ENCODE measurements at places on chromosomes 7 and 10.

- no peak for DNase-seq
Observed at GRCh38 chr7:44152971-44153947, 12.1 kb upstream of the MYL7 start.

DNA sequence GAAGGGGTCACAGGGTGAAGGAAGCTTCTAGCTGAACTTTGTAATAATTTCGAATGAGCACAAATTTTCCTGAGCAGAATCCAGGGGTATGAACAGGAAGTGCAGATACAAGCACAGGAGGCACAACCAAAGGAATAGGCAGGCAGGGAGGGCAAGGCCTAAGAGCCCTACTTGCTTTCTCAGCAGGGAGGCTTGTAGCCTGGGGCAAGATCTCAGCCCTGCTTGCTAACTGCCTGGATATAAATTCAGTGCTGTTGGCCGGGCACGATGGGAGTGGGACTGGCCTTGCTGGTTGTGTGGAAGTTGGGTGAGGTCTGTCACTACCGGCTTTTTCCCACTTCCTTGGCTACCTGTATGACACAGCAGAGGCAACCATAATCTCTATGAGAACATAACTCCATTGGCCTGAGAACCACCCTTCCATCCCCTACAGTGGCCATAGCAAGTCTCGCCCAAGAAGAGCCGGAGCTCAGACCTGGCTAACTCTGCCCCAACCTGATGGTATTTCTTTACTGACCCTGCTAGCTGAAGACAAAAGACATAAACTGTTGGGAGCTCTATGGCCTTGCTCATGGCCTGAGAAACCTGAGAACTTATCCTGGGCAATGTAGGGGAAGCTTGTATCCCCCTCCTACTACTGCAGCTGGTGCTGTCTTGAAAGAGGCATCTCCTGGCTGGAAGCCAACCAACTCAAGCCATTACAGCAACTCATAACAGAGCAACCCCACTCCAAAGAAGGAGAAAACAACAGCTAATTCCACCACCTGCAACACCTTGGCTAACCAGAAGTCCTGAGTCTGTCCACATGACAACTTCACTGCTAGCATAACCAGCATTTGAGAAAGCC is 27.6 kb downstream of the CLDN12 start:
- DNase-seq = peak; percentile 60

- DNase-seq = peak; percentile 53
Observed at GRCh38 chr10:124323111-124323725, 95.5 kb downstream of the OAT start.

DNA sequence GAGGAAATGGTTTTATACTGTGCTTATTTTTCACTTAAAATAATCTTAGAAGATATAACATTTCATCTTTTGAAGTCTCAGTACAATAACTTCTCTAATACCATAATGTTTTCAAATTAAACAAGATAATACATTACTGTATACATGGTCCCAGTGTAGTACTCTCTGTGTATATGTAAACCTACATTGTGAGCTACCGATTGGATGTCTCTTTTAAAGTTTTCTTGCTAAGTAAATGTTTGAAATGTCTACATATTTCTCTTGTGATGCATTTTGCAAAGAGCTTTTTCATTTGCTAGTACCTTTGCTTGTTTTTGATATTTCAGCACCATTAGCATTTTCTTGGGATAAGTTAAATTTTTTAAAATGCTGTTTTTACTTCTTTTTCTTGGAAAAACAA is 94.8 kb downstream of the PRKG1 start:
- no peak for DNase-seq

DNA sequence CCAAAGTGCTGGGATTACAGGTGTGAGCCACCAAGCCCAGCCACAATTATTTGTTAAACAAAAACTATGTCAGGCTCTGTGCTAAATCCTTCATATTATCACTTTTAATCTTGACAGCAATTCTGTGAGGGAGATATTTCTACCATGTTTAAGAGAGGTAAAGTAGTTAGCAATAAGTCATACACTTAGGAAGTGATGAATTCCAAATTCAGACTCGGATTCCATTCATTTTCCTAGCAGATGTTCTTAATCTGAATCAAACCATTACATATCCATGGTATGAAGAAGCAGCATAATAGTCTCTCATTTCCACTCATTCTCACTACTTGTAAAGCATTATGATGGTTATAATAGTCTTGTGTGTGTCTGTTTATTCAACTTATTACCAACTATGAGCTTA is 2.9 kb upstream of the CD36 start:
- no peak for DNase-seq

- DNase-seq = no peak
Observed at GRCh38 chr7:101968720-101969466, 151.5 kb downstream of the CUX1 start.

DNA sequence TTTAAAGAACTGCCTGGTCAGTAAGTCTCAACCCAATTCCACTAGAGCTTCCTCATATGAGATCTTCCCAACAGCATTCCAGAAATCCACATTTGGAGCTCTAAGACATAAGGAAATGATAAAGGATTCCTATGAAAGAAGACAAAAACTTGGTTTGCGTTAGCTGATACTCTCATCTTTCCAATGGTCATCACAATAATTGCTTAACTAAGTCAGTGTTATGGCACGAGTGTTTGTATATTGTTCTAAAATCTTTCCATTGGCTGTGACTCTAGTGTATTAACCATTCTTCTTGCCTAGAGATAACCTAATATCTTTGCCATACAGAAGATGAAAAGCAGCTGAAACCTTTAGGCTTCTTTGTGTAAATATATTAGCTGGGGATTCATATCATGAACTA is 289.0 kb downstream of the SNX13 start:
- DNase-seq = peak; percentile 90

GRCh38 chr10:46555713-46556514 is 544 bp downstream of the GPRIN2 start:
- no peak for DNase-seq

GRCh38 chr7:28544453-28545117 is 132.3 kb downstream of the CREB5 start:
- no peak for DNase-seq

GRCh38 chr7:64887756-64888508 is 15.1 kb upstream of the ZNF273 start:
- DNase-seq = no peak

- DNase-seq = no peak
Observed at GRCh38 chr7:78178319-78178718, 379.7 kb downstream of the PHTF2 start.

DNA sequence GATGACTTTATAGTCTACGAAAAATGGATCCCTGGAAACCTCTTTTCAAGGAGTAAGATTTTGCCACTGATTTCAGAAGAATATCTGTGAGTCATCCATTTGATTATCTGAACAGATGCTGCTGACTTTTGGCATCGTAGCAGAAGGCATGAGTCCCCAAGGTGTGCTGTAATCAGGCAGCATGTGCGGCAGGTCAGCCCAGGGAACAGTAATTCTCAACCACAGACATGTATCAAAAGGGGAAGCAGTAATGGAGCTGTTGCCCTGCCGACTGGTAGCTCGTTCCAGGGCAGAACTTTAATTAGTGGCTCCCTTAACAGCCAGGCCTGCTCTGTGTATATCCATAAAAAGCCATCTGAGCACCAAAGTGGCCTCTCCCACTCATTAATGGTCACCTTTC is 5.7 kb upstream of the VWC2 start:
- no peak for DNase-seq

DNA sequence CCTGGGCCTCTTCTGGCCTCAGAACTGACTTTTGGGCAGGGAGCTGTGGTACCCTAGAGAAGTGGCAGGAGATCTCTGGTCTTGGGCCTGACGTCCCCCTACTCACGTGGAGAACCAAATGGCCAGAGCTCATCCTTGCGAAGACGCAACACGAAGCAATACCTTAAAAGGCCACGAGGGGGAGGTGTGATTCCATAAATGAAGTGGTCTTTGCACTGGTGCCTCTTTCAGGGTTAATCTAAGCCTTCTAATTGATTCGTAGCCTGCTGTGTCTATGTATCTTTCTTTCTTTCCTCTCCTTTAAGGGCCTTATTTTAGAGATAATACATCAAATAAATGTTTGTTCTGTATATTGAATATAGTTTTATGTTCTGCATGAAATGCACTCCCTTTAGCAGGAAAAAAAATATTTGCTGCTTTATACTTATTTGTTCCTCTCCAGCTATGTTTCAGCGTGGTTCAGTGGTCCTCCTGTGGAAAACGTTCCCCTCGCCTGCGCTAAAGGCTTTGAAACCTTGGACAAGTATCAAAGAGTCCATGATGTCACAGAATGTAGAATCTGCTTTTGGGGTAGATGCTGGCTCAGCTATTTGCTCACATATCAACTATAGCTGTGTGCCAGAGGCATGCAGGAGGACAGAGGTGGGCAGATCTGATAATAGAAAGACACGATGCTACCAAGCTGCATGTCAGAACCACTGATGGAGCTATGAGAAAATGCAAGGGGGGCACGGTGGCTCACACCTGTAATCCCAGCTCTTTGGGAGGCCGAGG is 41.0 kb downstream of the STRA8 start:
- peak; percentile 69 for DNase-seq

DNA sequence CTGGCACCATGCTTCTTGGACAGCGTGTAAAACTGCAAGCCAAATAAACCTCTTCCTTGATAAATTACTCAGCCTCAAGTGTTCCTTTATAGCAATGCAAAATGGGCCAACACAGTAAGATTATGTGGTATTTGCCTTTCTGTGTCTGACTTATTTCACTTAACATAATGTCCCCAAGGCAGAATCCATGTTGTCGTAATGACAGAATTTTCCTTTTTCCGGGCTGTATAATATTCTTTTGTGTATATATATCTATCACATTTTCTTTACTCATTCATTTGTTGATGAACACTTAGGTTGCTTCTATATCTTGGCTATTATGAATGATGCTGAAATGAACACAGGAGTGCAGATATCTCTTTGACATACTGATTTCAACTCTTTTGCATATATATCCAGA is 209.1 kb upstream of the PTER start:
- DNase-seq = no peak
